ENCODE measurements at places on chromosomes 2 and 18. TPM values are rescaled to one million over a fixed set of nuclear protein-coding genes. Genes with fewer than 3 reads are reported as not detected.
A peak's percentile ranks its signal among the peaks of the same experiment; 100 is the strongest.

TMEM247 gene
- total RNA-seq, result not detected

RABL2A gene
- 8.6 TPM for total RNA-seq

LYPD6B gene
- not detected for total RNA-seq

GRB14 gene
- total RNA-seq, result 11.4 TPM

METTL4 gene
- 6.3 TPM for total RNA-seq

CCDC93 gene
- total RNA-seq, result 36.2 TPM

TFCP2L1 gene
- total RNA-seq, result 0.88 TPM

ANKAR gene
- 9.2 TPM for total RNA-seq

GRCh38 chr2:21552981-21553380, 429.2 kb downstream of the TDRD15 start:
- no peak for DNase-seq

DNA sequence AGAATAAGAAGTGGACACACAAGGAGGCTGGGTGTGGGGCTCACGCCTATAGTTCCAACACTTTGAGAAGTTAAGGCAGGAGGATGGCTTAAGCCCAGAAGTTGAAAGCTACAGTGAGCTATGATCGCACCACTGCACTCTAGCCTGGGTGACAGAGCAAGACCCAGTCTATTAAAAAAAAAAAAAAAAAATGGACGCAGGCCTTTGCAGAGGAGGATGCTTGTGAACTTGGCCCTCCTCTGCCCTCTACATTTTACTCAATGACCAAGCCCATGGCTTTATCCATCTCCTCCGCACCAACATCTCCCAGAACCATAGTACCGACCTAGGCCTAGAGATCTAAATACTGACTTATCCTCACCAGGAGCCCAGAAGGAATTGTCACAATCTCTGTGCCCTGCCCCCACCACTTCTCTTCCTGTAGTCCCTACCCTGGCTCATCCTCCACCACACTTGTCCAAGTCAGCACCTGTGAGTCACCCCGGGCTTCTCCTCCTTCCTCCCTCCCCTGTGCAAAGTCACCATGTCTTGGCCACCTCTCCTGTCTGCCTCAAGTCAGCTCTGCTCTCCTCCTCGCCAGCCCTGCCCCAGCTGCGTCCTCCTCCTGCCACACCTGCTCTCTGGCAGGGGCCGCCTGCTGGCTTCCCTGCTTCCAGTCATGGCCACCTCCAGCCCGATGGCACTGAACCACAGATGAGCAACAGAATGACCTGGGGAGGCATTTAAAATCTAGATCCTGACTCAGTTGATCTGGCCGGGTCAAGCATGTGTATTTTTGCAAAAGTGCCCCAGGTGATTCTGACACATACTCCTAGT, 35.8 kb upstream of the ASPRV1 start:
- DNase-seq, result no peak

DNA sequence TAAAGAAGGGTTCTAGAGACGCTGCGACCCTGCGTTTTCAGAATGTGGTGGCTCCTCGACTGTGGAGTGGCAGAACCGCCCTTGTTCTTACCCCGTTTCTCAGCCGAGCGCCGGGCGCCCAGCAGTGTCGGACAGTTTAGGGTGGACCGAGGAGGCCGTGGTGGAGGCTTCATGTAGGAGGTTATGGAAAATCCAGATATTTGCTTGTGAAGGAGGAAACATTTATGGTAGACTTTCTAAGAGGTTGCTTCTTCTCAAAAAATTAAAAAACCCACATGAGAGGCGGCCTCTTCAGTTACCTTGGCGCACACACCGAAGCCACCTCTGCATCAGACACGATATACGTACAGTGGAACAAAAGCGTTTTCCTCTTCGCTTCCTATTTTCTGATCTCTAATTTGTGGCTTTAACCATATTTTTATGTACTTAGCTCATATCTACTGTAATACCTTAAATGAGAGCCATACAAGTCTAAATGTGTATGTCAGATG, 120.8 kb downstream of the NFATC1 start:
- DNase-seq, result peak; percentile 20

GRCh38 chr18:45519411-45520280, 95.6 kb upstream of the SLC14A2 start:
- no peak for DNase-seq

GRCh38 chr2:30365201-30365600, 81.8 kb upstream of the LCLAT1 start:
- DNase-seq, result no peak

DNA sequence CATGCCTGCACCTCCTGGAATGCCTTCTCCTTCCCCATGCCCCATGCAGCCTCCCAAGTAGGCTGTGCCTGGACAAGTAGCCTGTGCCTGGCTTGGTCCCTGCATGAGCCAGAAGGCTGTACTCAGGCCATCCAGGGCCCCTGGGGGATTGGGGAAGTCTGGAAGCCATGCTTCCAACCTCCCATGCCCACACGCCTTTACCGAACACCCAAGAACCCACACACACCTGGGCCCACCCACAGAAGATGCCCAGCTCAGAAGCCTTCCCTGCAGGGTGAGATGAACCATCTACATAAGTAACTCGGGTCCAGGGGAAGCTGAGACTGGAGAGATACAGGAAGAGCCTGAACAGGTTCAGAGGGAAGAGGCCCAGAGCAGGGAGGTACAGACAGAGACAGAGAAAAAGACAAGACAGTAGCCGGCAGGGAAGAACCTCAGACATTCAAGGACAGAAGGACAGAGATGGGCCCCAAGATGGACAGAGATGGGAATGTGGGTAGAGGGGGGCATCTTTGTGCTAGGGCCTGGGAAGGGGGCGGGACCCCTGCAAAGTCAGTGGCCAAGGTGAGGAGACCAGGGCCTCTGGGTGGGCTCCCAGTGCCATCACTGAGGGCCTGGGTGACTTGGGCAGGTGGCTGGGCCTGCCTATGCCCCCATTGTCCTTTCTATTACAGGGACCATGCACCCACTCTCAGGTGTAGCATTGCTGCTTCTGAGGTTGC, 4.3 kb downstream of the BIN1 start:
- peak; percentile 39 for DNase-seq

DNA sequence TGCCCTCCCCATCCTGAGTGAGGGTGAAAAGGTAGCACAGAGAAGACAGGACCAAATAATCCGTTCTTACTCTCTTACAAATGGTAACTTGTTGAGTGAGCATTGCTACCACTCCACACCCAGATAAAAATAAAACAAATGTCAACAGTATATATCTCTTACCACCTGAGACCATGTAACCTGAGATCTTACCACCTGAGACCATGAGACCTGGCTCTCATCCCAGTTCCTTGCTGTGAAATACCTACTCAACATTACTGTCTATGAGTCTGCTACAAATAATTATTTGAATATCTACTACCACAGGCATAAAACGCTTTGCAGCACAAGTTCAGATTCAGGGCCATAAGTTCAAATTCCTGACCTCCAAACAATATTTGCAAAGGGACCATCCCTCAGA, 234.7 kb downstream of the C1D start:
- no peak for DNase-seq

DNA sequence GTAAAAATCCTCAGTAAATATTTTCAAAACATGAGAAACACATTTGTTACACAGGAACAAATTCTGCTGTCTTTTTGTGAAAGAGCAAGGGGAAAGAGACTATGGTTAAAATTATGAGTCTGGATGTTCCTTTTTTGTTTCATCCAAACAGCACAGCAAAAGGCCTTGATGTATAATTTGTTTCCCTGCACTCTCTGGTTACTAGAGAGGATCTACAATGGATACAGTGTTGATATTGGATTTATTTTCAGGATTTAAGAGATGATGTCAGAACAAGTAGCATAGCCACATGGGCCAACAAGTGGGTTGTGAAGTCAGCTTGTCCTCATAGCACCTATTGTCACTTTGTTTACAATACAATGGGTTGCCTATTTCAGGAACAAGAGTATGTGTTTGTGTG, 11.3 kb upstream of the ERBB4 start:
- DNase-seq, result no peak

- DNase-seq, result no peak
Measured at GRCh38 chr2:119732601-119733164, 27.0 kb upstream of the PTPN4 start.

GRCh38 chr2:176435729-176436128, 166.5 kb downstream of the MTX2 start:
- no peak for DNase-seq

DNA sequence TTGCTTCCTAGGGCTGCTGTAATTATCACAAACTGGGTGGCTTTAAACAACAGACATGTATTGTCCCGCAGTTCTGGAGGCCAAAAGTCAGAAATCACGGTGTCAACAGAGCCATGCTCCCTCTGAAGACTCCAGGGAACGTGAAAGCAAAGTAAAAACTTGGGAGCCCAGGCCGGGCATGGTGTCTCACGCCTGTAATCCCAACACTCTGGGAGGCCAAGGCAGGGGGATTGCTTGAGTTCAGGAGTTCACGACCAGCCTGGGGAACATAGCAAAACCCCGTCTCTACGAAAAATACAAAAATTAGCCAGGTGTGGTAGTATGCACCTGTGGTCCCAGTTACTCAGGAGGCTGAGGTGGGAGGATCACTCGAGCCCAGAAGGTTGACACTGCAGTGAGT, 63.5 kb downstream of the MCFD2 start:
- no peak for DNase-seq

- no peak for DNase-seq
Measured at GRCh38 chr2:26466662-26467310, 11.1 kb downstream of the OTOF start.

DNA sequence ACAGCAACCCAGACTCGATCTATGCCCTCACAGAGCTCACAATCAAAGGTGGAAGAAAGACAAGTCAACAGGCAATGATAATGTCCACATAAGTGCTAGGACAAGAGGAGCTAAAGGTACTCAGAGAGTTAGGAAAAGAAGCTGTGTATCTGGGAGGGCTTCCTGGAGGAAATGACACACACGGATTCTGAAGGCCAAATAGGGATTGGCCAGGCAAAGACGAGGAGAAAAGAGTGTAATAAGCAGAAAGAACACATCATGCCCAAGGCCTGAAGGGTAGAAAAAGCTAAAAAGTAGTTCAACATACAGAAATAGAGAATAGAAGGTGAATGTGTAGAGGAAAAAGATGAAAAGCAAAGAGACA, 36.1 kb downstream of the VIT start:
- no peak for DNase-seq

- peak; percentile 92 for DNase-seq
Measured at GRCh38 chr2:190979906-190980629, 33.9 kb downstream of the STAT1 start.

DNA sequence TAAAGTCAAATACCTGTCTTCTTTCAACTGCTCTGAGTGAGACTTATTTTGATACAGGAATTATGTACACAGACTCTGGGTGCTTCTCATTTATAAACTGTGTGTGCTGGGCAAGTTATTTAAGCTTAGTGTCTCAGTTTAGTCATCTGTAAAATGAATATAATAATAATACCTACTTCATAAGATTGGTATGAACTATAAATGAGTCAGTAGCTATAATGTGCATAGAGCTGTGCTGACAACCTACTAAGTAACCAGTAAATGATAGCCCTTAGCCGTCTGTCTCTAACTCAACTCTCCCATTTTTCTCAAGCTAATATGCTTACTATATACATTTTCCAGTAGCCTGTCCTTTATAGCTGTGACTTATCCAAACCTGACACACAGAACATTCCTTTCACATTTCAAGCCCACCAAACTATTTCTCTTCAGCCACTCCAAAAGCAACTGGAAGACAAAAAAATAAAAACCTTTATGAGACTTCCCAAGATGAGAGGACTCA, 319.8 kb downstream of the ETAA1 start:
- no peak for DNase-seq

- DNase-seq, result no peak
Measured at GRCh38 chr2:146227152-146228019, 1617.4 kb upstream of the ACVR2A start.

DNA sequence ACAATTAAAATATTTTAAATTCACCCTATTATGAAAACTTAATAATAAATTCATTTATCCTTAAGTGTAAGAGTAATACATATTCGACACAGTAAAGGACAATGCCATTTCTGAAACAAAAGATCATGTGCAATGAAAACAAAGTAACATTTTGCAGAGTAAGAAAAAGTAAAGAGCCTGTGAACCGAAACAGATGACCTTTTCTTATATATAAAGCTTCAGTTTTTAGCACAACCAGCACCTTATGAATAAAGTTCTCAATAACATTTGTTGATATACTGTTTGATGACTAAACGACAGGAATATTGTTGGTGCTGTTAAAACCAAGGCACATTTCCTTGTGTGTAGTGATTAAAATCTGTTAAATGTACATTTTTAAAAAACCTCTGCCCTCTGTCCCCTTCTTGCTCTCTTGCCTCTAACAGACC, 1.5 kb downstream of the PELI1 start:
- no peak for DNase-seq

GRCh38 chr2:217459680-217460405, 543.0 kb downstream of the TNS1 start:
- no peak for DNase-seq

GRCh38 chr2:225317186-225317585, 82.3 kb upstream of the NYAP2 start:
- DNase-seq, result no peak

GRCh38 chr2:191158193-191158592, 7.4 kb upstream of the STAT4 start:
- DNase-seq, result no peak

DNA sequence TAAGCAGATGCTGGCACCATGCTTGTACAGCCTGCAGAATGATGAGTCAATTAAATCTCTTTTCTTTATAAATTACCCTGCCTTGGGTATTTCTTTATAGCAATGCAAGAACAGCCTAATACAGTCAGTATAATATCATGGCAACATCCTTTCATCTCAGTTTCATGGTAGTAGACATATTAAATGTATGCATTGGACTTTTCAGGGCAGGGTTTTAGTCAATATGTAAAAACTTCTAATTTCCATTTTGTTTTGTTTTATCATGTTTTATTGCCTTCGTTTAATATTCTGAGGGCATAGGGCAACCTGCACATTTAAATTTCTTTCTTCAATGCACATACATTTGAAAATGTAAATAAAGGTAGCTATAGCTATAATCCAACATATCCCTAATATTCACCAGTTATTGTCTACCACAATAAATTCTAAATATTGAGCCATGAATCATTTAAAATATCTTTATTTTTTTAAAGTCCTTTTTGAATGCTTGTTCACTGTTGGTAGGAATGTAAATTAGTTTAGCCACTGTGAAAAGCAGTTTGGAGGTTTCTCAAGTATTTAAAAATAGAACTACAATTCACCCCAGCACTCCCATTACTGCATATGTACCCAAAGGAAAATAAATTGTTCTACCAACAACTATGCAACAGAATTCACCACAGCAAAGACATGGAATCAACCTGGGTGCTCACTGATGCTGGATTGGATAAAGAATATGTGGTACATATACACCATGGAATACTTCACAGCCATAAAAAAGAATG, 41.8 kb upstream of the GRB14 start:
- no peak for DNase-seq

- no peak for DNase-seq
Measured at GRCh38 chr2:8659092-8659734, 22.6 kb upstream of the ID2 start.

DNA sequence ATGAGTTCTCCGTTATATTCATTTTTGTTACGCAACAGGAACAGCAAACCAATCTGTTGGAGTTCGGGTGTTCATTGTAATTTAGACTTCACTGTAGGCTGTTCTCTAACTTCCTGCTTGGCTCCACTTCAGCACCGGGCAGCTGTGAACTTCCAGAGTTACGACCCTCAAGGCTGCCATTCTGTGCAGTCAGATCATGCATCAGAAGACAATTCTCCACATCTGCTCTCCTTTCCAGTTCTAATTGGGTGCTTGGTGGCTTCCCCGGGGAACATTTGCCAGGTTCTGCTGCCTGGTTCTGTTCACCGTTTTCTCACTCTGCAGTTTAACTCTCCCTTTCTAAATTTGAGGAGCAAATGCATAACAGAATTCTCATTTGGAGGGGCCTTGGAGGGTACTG, 237.7 kb downstream of the NYAP2 start:
- no peak for DNase-seq

Data from right cardiac atrium (tissue), 5 donors.